ENCODE measurements at places on chromosomes 3 and 15.

DNA sequence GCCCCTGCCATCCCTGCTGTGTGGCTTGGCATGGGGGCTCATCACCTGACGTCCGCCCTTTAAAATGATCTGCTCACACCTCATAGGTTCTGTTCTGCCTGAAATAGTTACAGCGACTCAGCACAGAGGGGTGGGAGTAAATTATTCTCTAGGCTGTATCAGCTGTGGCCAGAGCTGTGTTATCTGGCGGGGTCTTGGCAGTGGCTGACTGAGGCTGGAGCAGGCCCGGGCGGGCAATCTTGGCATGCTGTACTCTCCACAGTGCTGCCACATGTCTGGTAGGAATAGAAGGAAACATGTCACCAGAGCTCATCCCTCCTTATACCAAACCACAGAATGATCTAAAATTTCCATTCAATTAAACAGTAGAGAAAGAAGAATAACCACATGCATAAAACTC, 499.9 kb upstream of the LMCD1 start:
- DNase-seq = no peak

DNA sequence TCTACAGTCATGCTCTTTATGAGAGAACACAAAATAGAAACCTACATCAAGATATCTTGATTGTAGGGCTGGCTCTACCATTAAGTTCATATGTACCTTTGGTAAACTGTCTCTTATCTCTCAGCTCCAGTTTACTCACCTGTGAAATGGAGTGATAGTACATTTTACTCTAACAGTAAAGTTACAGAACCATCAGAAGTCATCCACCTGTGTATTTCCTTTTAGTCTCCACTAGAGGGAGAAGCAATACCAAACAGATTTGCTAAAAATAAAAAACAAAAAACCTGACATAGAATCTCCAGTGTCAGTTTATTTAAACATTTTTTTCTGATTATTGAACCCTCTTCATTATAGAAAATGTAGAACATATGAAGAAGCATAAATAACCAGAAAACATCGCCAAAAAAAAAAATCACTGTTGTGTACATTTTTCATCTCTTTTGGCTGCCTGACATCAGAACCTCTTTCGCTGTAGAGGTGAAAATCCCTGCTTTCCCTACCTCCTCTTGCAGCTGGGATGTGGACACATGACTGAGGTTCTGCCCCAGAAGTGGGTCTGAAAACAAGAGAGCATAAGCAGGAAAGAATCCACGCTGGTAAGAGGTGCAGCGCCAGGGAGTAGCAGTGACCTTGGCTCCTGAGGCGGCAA, 48.7 kb upstream of the WDR72 start:
- no peak for DNase-seq

DNA sequence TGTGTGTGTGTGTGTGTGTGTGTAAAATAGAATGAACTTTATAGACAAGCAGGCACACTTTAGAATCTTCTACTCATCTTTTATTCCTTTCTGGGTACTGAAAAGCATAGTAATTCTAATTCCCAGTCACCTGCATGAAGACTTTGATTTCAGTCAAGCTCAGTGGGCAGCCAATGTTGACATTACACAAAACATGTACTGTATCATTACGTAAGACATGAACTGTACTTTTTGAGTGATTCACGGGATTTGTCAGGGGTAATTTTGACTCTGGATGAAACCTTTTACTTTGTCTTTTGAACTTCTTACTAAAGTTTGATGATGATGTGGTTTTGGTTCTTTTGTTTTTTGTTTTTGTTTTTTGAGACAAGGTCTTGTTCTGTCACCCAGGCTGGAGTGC, 38.8 kb downstream of the PTPRG start:
- DNase-seq = no peak

GRCh38 chr3:72346526-72346926, 501.7 kb downstream of the SHQ1 start:
- DNase-seq = no peak

DNA sequence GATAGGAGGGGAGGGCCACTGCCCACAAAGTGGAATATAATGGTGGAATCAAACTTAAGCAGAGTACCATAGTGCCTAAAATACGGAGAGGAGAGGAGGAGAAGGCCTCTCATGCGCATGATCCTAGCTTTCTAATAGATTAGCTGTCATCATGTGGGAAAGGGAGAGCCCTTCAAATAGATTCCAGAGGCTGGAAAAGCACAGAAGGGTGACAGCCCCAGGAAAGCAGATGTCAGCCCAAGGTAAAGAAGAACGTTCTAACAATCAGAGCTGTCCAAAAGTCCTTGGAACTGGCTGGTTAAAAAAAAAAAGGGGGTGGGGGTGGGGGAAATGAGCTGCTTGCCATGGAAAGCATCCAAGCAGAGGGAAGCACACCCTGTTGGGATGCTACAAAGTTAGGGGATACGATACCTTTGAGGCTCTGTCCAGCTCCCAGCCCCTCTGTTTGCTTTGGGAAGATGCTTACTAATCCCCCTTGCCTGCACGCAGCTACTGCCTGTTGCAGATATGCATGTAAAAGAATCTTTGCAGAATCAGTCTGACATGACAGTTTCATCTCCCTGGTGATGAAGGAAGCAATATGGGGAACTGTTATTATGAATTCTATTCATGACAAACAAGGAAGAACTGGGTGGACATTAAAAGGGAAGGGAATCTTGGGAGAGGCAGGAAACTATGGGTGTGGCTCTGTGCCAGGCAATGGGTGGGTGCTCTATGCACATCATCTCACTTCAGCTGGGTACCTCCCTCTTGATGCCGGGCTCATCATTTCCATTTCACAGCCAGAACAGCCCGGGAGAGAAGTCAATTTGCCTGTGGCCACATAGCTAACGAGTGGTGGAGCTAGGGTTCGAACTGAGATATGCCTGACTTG, 10.1 kb upstream of the LMCD1 start:
- no peak for DNase-seq

- DNase-seq = no peak
Measured at GRCh38 chr15:92884436-92885223, 15.5 kb upstream of the CHD2 start.

DNA sequence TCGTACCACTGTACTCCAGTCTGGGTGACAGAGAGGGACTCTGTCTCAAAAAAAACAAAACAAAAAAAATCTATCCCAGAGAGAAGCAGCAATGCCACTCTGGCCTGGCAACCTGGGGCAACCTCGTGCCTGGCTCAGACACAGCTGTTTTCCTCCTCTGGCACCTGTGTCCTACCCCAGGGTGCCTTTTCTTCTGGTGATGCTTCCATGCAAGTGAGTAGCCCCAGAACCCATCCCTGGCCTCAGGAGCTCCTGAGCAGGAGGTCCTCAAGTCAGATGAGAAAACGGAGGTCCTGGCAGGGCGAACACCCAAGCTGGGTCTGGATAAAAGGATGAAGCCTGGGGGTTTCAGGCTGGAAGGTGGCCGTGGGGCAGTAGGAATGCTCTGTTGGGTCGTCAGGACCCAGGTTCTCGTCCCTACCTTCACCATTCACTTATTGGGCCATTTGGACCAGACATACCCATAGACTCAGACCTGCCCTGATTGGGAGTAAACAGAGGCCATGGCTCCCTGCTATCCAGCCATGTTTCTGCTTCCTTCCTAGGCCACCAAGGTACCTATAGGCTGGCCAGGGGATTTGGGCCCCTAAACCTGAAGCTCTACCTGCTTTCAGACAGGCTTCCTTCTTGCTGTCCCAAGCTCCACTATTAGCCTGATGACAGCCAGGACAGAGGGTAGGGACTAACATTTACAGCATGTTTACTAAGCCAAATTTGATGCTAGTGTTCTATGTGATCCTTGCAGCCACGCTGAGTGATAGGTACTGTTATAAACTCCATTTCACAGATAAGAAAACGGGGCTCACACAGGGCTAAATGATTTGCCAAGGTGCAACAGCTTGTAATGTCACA, 102.2 kb downstream of the DAPK2 start:
- DNase-seq = no peak

GRCh38 chr3:11159421-11159904, 5.2 kb downstream of the HRH1 start:
- DNase-seq = no peak

GRCh38 chr3:72593881-72594397, 254.3 kb downstream of the SHQ1 start:
- DNase-seq = no peak

GRCh38 chr3:58414538-58415197, 19.0 kb downstream of the PDHB start:
- DNase-seq = peak; percentile 5

- DNase-seq = no peak
Measured at GRCh38 chr3:57500506-57500905, 43.6 kb downstream of the DNAH12 start.

DNA sequence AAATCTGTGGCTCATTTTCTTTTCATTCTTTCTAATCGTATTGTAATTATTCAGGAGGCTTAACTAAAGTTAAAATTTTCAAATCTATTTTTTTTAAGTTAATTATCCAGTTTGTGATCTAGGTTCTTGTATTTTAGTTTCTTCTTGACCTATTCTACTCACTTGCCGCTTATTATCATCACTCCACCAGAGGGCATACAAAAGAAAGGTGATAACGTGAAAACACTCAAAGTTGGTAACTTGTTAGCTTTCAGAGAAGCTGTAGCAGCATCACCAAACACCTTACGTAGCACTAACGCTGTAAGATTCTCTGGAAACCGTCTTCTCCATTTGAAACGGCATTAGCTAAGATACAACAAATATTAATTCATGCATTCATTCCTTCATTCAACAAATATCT, 4.8 kb downstream of the GNB4 start:
- no peak for DNase-seq

GRCh38 chr3:108006881-108007331, 83.9 kb downstream of the CD47 start:
- no peak for DNase-seq

DNA sequence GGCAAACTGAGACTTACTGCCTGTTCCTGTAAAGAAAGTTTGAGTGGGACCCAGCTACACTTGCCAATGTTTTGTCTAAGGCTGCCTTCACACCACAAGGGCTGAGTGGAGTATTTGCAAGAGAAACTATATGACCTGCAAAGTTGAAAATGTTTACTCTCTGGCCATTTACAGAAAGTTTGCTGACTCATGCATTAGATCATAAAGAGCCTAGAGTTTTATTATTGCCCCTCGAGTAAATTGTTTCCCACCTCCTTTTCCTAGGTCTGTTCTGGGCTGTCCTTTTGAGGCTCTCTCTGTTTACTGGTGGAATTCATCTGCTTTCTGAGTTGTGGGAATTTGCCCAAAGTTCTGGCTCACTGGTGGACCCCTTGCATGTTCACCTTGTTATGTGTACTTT, 6.7 kb upstream of the PROK2 start:
- no peak for DNase-seq

DNA sequence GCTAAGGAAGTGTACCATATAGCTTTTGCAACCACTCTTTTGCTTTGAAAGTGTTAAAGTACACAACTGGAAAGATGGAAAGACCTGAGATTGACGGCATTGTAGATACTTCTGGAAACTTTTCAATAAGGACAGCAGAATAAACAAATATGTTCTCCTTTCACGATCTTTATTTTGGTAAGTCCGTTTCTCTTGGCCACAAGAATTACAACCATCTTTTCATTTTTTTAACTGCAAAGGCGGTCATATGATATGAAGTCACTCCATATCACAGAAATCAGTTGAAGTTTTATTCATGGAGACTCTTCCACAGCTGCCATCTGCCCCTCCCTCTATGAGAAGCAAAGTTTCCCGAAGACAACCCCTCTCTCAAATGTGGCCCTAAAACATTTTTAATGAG, 303.4 kb upstream of the ICE2 start:
- no peak for DNase-seq

GRCh38 chr15:71888797-71889196, 78.4 kb downstream of the NR2E3 start:
- DNase-seq = no peak

GRCh38 chr3:55750525-55750924, 263.4 kb upstream of the WNT5A start:
- peak; percentile 50 for DNase-seq

GRCh38 chr3:123387532-123387931, 61.4 kb downstream of the ADCY5 start:
- no peak for DNase-seq

DNA sequence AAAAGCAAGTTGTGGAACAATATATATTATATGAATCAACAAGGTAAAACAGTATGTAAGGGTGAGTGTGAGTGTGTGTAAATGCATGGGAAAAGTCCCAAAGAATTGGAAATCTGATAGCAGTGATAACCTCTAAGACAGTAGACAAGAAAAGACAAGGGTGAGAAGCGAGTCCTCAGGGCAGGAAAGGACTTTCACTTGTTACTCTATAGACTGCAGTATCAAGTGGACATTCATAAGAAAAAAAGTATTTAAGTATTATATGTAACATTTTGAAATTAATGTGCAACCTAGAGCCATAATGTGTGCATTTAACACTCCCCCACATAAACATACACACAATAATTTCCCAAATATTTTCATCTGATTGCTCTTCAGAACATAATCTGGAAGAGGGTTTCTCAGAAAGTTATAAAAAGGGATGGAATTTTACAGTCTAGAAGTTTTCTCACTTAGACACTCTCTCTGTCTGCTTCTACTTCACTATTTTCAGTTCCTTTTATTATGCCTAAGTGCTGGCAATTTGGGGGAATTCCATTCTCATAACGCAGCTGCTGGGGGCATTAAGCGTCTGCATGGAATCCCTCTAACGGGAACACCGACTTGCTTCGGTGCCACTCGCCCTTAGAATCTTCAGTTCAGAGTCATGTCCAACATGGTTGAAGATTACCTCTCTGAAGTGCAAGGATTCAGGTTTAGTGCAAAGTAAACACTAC, 50.0 kb upstream of the CDIN1 start:
- no peak for DNase-seq

DNA sequence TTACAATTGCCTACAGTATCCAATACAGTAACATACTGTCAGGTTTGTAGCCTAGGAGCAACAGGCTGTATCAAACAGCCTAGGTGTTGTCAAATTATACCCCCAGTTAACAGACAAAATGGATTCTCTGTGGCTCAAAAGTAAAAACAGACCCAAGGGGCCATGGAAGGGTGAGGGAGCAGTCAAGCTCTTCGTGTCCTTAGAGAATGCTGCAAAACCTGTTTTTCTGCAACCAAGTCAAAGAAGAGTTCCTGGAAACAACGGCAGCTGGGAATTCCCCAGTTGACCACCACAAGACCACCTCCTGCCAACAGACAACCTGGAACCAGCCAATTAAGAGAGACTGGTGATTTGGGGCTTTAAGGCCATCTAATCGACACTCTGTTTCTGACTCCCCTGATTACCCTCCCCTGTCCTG, 11.1 kb upstream of the THUMPD3 start:
- no peak for DNase-seq

DNA sequence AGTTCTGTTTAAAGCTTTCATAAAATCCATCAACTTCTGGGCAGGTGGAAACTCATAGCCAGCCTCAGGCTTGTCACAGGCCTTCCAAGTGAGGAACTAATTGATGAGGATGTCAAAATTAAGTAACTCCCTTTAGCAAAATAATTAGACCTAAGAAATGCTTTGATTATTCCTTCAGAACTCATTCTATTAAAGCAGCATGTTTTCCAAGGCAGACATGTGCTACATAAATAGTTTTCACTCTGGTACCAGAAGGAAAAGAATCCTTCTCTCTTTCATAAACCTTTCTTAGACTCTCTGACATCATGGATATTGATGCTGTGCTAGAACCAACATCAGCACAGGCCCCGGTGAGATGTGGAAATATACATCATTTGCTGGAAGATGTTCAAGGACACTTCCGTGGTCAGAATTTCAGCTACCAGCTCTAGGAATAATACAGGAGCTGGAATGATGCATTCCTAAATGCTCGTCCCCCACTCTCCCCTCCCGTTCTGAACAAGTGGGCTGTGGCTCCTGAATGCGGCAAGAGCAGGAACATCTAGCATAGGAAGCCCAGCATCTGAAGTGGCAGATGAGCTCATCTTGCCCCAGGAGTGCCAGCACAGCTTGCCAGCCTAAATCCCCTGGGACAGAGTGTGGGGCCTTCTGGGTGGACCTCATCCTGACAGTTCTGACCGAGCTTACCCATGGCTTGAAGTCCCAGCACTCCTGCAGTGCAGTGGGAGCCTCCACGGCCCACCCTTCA, 82.4 kb downstream of the WWTR1 start:
- no peak for DNase-seq

All from DMS79 (cell line).